ENCODE measurements at places on chromosomes 7 and 10.

- DNase-seq = no peak
Measured at GRCh38 chr7:30674876-30675275, 7.4 kb downstream of the CRHR2 start.

GRCh38 chr7:98629001-98629431 lies 11.9 kb downstream of the NPTX2 start:
- no peak for DNase-seq

DNA sequence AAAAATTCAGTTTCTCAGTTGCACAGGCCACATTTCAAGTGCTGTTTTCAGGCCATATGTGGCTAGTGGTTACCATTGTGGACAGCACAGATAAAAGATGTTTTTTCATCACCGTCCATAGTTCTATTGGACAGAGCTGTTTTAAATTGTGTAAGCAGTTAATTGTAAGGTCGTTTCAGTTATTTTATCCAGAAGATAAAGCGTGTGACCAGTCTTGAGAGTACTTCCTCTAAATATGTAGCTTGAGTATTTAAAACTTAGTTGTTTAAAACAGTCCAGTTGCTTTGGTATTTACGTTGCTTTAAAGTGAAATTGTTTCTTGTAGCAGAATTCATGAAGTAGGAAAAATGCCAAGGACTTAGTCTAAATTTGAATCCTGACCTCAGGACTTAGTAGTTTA lies 66.9 kb downstream of the ZNRF2 start:
- no peak for DNase-seq

DNA sequence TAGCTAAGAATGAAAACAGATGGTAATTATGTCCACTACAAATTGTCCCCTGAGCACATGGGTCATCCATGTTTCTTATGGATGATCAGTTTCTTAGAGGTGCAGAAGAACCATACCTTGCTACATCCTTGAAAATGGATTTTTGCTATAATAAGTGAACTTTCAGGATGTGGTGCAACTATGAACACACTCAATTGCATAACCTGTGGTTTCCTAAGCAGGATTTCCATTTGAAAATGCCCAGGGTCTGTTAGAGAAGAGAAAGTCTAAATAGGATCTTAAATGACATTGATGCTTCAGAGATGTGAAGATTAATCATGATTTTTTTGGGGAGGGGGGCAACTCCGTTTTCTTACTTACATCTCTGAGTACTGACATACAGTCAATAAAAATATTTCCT lies 39.6 kb upstream of the CACNB2 start:
- no peak for DNase-seq

- no peak for DNase-seq
Measured at GRCh38 chr10:3270577-3271316, 98.2 kb upstream of the PITRM1 start.

Measured in MM.1S (cell line).